ENCODE measurements at places on chromosomes 1 and 21.

GRCh38 chr1:150156868-150157603, 7.3 kb downstream of the PLEKHO1 start:
- peak; percentile 70 for DNase-seq

DNA sequence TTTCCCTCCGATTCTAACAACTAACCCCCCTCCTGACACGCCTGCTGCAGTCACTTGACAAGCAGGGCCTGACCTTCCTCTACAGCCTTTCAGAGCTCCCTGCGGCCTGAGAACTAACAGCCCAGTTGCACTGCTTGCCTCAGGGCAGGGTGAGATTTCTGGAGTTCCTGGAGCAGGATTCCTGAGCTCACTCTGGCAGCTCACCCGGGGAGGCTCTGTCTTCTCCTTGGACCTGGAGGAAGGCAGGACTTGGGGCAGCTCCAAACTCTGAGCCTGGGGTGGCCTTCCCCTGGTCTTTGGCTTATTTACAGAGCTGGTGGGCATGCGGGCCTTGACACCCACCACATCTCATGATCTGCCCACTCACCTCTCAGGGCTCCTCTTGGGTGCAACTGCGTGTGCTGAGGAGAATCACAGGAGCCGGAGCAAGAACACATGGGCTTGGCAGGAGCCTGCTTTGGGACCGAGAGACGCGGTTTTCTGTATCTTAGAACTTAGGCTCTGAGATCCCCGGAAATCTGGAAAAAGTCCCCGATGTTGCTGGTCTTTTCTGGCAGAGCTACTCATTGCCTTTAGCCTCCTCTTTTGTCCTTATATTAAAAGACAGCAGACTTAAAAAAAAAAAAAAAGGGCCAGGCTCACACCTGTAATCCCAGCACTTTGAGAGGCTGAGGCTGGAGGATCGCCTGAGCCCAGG, 13.1 kb upstream of the SLC25A34 start:
- DNase-seq, result no peak

DNA sequence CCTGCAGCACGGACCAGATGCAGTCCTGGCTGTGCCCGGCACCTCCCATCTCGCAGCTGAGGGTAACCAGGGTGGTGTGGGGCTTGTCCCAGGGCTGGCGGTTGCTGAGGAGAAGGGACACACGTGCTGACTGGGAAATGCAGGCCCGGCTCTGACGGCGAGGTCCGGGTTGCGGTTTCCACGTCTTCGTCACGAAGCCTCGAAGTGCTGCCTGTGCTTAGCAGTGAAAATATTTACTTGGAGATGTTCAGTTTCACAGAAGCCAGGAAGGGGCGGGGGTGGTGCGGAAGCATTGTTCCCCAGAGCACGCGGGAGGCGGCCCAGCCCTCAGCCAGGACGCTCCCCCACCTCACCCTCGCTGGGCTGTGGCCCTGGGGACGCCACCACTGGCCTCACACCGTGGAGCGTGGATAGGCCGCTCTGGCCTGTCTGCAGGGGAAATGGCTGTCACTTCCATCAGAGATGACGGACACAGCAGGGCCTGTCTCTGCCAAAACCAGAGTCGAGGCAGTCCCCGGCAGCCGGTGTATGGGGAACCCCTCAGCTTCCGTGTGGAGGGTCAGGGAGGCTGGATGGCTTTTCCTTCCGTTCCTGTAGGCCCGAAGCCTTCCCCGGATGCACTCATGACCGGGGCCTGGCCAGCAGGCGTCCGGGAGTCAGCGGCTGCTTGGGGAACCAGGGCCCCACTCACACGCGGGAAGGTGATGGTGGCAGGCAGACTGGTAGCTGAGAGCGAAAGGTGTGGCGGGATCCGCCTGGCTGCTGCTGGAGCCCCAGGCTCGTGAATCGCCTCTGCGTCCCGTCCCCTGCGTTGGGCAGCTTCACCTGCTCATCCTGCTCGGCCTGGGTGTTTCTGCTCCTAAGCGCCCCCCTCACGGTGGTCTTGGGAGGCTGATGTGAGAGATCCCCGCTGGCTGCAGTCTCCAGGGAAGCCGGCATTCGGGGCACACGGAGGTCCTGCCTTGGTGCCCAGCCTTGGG, 14.7 kb upstream of the POFUT2 start:
- no peak for DNase-seq

- no peak for DNase-seq
Measured at GRCh38 chr1:245172026-245172425, 17.2 kb downstream of the KIF26B start.

DNA sequence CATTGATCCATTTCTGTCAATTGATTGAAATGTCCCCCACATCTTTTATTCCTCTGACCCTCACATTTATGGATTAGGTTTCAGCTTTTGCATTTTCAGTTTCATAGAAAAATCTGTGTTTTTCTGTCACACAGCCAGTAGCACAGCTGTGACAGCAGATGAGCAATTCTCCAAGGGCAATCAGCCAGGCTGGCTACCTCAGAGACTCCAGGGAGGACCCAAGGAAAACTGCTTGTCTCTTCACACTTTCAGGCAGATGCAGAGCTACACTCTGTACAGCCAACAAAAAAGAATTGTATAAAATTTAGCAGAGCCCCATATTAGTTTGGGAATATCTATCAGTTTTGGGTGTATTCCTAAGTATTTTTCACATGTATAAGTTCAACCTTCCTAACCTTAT, 257.2 kb downstream of the LRRC7 start:
- DNase-seq, result no peak

DNA sequence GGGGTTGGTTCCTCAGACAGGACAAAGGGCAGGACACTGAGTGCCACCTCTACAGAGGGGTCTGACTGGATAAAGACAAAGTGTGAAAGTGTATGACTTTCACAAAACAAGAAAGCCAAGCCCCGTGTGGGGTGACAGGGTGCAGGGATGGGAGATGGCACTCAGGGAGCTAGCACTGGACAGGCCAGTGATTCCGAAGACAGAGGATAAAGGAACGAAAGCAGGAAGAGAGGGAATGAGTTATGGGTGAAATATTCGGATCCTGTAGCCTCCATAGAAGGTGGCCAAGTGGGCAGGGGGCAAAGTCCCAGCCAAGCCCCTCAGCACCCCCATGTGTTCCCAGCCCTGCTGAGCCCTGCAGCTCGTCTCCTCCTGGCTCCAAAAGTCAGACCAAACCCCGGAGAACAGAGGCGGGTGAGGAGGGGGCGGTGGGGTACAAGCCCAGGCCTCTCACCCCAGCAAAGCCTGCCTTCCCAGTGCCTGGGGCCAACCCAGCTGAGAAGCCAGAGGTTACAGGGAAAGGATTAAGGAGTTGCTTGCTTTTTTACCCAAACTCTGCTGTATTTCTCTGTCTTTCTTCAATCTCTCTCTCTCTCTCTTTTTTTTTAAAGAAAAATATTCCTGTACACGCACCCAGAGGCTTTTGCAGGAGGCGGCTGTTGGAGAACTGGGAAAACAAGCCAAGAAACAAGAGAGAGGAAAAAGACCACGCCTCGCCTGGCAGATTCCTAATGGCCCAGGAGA, 14.0 kb upstream of the WASF2 start:
- no peak for DNase-seq

DNA sequence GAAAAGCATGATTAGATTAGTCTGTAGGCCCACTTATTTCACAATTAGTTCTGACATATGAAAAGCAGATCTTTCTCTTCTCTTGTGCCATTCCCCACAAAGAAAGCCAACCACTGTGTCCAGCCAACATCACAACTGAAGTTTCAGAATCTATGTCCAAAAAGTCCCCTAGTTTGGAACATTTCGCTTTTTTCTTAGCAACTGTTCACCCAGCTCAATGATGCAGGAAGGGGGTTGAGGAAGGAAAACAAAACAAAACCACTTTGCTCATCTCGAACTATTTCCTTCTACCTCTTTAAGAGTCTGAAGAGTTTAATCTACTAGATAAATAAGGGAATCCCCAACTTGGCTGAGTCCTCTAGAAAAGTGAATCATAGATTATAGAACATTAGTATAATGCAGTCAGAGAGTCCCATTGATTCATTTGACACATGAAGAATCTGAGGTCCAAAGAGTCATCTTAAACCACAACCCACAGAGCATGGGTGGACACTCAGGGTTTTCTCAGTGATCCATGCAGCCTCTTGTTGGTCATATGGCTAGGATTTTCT, 159.3 kb upstream of the SGIP1 start:
- no peak for DNase-seq

- no peak for DNase-seq
Measured at GRCh38 chr21:15054606-15055239, 10.1 kb downstream of the NRIP1 start.

DNA sequence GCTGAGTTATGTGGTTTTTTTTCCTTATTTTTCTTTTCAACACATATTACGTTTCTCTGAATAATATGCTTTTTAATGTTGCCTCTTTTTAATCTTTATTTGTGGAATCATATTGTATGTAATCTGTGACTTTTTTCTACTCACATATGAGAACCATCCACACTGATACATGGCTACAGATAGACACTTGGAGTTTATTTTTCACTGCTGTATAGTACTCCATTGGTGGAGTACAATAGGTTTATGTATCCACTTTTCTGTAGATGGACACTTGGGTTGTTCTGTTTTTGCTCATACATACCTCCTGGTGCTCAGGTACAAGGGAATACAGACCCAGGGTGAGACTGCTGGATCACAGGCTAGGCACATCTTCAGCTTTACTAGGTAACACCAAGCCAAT, 71.5 kb upstream of the ERG start:
- no peak for DNase-seq

GRCh38 chr21:45916011-45916840, 65.3 kb upstream of the COL6A1 start:
- DNase-seq, result no peak

GRCh38 chr1:151309811-151310323, 17.3 kb downstream of the PI4KB start:
- DNase-seq, result no peak

DNA sequence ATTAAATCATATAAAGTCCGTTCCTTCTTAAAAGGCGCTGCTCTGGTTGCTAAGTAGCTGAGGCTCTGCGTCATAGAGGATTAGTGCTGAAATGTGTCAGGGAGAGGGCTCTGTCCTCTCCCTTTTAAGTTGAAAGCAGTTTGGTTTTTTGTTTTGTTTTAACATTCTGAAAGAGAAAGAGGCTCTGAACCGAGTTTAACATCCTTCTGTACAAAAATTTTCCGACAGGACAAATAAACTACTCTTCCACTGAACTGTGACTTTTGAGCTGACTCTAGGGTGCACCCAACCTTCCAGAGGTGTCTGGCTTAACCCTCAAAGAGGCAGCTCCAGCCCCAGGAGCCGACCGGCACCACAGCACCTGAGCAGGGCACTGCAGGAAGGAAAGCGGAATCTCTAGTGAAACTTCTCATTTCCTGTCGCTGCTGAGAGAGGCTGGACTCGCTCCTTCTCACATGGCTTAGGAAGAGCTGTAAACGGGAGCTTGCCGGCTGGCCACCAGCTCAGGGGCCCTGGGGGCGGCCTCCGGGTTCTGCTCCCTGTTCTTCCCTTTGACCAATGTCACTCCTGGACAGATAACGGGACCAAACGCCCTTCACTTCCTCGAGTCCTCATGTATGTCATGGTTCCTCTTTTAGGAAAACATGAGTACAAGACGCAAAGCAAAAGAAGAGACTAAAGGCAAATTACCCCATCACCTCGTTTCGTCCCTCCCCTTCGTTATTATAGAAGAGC, 1.2 kb downstream of the VAV3 start:
- no peak for DNase-seq

GRCh38 chr1:67165468-67166041, 699 bp upstream of the IL23R start:
- no peak for DNase-seq

DNA sequence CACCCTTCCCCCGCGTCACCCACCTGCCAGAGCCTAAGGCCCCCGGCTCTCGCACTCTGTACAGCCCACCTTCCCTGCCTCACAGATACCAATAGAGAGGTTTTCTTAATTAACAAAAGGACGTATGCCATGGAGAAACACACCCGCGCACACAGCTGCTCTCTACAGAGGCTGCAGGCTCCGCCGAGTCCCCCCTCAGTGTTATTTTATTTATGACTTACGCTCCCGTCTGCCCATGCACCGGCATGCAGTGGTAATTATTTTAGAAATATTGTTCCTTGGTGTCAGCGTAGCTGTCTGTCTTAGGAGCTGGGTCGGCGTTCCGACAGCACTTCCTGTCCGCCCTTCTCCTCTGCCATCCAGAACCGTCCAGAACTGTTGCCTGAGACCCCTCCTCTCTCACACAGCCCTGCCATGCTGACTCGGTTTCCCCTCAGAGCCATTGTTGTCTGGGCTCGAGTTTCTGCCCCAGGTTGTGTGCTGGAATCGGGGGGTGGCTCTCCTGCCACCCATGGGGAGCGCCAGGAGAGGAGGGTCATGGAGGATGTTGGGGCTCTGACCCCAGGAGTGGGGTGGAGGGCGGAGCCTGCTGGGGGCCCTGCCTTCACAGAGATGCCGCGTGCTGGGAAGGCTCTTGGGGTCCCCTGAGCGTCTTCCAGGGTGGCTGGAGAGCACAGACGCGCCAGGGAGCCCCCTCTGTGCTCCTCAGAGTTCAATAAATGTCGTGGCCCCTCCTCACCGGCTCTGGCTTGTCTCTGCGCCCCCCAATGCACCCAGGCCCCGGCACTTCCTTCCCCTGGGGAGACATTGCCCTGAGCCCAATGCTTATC, 39.6 kb upstream of the COL6A1 start:
- DNase-seq, result no peak

GRCh38 chr1:229582011-229582694, 23.6 kb upstream of the ABCB10 start:
- no peak for DNase-seq

DNA sequence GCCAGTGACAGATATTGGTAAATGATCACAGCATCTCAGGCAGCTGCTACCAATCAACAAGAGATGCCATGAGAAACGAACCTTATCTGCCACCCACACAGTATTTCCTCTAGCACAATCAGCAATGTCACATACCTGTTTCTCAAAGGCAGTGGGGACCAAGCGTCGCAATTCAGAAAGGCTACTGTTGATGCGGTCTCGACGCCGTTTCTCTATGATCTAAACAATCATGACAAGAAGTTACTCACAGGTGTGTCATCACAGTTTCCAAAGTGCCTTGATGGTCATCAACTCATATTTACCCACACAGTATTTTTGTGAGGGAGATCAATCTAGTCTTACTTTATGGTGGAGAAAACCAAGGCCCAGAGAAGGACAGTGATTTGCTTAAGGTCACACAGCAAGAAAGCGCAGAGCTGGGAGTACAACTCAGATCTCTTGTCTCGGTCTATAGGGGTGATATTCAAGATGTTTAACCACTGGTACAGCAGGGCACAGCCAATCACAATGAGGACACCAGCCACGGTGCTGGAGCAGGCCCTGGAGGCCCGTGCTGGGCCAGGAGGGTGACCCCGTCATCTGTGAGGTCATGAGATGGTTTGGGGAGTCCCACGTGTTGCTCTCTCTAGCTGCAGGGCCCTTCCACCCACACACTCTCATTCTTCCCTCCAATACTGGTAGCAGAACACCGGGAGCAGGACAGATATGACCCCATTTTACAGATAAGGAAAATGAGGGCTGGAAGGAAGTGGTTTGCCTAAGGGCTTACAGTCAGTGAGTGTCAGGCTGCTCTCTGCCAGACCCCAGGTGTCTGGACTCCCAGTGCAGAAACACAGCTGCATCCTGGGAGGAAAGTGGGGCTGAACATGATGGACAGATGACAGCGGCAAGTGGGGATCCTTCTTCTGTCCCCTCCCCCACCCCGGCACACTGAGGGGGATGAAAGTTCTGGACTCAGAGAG, 7.8 kb downstream of the HEYL start:
- DNase-seq, result no peak

- DNase-seq, result no peak
Measured at GRCh38 chr21:42242611-42243010, 23.7 kb downstream of the ABCG1 start.

GRCh38 chr1:154755858-154756730, 114.0 kb downstream of the KCNN3 start:
- DNase-seq, result peak; percentile 54

- DNase-seq, result no peak
Measured at GRCh38 chr1:201599548-201599947, 60.6 kb downstream of the NAV1 start.

All from lower leg skin (tissue), 4 donors.